ENCODE measurements at places on chromosomes 12 and 14.

- DNase-seq: no peak
Measured at GRCh38 chr12:84117190-84117589, 795.4 kb downstream of the SLC6A15 start.

DNA sequence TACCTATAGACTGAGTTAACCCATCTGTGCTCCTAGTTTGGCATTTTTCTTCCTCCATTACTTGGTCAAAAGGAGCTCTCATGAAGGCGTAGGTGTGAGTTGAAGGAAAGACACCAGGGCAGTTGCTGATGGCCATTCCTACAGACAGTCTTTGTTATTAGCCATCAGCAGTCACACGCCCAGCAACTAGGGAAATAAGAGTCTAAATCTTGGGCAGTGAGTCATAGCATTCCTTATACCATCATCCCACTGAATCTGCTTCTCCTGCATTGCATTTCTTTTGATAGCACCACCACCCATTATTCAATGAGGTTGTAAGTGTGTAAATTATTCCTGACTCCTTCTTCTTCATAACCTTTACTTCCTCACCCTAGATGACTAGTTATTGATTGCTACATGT, 150.9 kb upstream of the IGF1 start:
- DNase-seq: no peak

GRCh38 chr12:49264873-49265792, at the start of gene TUBA1C:
TUBA1C (plus strand) TSS chr12:49265082; CDS start chr12:49265182, 100 bp downstream.
- peak; percentile 86 for DNase-seq

DNA sequence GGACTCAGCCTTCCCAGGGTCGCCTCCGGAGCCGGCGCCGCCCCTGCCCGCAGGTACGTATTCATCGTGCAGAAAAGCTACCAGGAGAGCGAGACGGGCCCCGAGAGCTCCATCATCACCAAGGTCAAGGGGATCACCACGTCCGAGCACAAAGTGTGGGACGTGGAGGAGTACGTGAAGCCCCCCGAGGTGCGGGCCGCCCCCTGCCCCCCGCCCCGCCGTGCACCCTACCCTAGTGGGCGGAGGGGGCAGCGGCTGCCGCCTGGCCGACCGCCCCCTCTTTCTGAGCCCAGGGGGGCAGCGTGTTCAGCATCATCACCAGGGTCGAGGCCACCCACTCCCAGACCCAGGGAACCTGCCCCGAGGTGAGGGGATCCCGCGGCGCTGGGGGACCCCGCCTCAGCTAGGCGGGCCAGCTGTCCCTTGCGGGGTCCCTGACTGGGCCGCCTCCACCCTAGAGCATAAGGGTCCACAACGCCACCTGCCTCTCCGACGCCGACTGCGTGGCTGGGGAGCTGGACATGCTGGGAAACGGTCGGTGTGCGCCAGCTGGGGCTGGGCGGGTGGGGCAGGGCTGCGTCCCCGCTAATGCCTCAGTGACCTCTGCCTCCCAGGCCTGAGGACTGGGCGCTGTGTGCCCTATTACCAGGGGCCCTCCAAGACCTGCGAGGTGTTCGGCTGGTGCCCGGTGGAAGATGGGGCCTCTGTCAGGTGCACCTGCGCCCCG, 973 bp downstream of the P2RX2 start:
- no peak for DNase-seq

DNA sequence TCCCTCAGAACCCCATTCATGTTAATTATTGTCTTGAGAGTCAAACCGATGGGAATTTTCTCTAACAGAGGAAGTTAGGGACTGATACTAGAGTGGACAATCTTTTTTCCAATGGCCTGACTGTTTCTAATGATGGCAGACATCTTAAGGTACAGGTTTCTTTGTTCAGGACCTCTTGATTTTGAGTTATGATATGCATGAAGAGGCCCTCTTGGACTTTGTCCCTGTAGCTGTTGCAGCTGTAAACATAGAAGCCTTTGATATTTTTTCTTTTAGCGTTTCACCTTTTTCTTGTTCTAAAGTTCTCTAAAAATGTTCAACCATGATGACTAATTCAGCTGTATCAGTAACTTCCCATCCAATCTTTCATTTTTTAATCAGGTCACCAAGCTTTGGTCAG, 53.0 kb downstream of the LGR5 start:
- DNase-seq: no peak

GRCh38 chr14:23650506-23650905, 14.3 kb downstream of the DHRS2 start:
- no peak for DNase-seq

DNA sequence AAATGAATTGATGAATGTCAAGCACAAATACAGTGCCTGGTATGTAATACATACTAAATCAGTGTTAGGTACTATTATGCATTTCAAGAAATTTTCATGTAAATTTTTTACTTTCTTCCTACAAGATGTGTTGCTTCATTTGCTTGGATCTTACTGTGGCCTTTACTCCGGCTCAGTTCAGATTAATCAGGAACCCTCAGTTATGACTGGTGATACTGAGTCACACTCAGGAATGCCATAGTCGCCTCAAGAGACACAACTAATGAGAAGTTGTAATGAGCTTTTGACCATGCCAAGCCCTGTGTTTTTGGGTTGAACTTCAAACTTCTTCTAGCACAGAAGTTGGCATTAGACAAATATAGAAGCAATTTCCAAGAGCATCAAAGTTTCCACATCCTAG, 96.0 kb downstream of the TGFB3 start:
- DNase-seq: no peak

- DNase-seq: no peak
Measured at GRCh38 chr14:32637582-32637981, 301.1 kb upstream of the NPAS3 start.

DNA sequence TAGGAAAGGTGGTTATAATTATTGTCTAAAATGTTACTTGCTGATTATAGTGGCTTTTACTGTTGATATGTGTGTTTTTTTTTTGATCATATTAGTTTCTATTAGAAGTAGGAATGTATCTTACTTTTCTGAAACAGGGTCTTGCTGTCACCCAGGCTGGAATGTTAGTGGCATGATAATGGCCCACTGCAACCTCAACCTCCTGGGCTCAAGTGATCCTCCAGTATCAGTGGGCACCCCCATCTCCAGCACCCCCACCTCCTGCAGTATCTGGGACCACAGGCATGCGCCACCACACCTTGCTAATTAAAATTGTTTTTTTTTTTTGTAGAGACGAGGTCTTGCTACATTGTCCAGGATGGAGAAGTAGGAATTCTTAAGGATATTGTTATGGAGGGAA, 11.3 kb downstream of the ATF1 start:
- DNase-seq: no peak

DNA sequence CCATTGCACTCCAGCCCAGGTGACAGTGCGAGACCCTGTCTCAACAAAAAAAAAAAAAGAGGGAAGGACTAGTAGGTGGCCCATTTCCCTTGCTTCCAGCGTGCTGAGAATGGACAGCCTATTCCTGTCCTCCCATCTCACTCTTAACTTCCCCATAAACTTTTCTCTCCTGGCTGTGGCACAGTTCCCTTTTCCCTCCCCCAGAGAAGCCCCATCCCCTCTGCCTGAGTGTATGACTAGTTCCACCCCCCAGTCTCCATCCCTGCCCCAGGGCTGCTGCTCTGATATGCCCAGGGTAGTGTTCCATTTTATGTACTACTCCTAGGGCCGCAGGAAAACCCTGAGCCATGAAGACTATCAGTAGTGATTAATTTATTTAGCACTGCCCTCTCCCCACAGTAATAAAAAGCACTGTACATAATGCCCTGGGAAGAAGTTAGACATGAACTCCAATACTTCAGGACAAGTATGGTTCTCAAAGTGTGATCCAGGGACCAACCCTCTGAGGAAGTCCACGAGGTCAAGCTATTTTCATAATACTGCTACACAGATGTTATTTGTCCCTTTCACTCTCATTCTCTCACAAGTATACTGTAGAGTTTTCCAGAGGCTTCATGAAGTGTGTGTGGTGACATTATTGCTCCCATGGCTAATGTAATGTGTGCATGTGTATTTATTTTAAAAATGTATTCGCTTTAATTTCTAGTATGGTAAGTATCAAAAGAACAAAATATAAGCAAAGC, 11.5 kb upstream of the CHD4 start:
- DNase-seq: no peak

- no peak for DNase-seq
Measured at GRCh38 chr12:81094718-81095360, 17.0 kb downstream of the ACSS3 start.

DNA sequence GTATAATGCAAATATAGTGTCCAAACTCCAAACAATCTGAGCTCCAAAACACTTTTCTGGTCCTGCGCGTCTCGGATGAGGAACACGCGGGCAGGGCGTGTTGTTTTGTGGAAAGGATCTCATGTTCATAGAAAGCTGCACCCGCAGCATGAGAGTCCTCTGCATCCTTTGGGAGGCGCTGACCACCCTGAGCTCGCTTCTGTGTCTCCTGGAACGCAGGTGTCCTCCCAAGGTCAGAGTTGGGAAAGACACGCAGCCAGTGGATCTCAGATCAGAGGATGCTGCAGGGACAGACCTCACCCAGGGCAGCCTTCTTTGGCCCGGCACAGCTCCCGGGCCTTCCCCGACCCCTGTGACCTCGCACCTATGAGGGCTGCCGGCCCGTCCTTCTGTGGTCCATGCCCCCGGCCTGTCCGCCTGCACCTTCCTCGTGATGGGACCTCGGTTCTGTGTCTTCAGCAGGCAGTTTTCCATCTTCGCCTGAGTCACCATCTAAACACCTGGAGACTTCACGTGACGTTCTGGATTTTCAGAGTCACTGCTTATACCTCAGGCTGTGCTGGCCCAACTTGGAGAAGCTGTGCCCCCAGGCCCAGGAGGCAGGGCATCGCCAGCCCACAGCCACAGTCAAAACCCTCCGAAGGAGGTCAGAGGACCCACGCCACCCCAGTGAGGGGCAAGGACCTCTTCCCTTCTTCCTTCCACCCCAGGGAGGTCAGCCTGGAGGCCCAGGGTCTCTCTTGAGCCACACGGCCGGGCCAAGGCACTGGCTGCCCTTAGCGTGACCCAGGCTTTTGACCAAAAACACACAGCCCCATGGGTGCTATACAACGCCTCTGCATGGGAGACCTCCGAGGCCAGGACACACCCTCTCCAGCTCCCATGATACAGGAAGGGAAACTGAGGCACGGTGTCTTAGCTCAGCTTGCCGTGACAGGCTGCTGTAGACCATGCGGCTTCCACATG, 25.9 kb downstream of the MMP17 start:
- no peak for DNase-seq

GRCh38 chr12:92539976-92540781, 162.6 kb upstream of the PLEKHG7 start:
- DNase-seq: no peak

- DNase-seq: no peak
Measured at GRCh38 chr12:41683513-41684240, 461.0 kb downstream of the GXYLT1 start.

- no peak for DNase-seq
Measured at GRCh38 chr12:121189619-121190155, 20.2 kb upstream of the P2RX4 start.

DNA sequence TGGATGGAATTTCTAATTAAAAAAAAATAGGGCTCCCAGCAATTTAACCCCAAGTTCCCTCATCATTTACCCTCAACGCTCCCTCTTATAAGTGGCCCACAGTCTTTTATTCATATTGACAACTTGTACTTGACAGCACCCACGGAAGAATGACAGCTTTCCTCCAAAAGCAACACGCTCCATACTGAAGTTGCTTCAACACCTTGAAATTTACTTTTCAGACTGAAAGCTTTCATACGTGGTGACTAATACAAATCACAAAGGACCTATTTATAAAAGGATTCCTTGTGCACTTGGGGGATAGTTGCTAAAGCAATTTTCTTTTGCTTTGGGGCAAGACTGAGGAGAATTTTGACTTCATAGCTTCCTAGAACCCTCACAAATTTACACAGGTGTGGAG, 1629.4 kb upstream of the SEL1L start:
- DNase-seq: no peak

- no peak for DNase-seq
Measured at GRCh38 chr12:88334271-88334670, 192.2 kb downstream of the TMTC3 start.

DNA sequence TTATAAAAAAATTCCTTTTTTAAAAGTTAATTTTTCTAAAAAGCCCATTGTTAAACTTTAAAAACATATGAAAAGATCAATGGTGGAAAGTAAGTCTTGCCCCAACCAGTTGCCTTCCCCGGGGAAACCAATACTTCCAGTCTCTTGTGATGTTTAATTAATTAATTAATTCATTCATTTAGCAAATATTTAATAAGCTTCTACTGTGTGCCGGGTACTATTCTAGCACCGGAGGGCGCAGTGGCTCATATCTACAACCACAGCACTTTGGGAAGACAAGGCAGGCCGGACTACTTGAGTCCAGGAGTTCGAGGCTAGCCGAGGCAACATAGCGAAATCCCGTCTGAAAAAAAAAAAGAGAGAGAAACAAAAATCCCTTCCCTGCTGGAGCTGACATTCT, 87.4 kb downstream of the HECTD4 start:
- no peak for DNase-seq

DNA sequence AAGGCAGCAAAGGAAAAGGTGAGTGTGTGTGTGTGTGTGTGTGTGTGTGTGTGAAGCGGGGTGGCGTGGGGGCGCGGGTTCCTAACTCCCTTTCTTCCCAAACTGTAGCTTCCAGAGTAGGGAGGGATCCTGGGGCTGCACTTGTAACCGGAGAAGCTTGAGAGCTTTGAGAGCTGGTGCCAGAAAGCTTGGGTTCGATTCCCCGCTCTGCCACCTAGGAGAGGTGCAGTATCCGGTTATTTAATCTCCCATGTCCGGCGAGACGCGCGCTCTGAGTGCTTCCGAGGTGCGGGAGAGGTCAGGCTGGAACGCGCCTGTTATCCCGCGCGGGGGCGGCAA, 7.2 kb upstream of the RACGAP1 start:
- DNase-seq: no peak

DNA sequence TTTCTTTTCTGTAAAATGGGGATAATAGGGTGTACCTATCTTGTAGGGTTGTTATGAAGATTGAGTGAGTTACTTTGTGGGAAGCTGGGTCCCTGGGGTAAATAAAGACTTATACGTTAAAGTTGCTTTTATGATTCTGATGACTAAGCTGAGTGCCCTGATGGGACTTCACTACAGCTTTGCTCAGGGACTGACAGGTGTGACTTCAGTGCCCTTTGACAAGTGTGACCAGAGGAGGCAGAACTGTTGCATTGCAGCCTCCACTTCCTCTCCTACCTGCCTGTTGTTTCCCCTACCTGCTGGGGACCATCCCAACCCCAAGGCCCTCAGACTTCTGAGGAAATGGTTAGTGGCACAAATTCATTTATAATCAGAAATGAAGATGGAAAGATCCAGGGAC, 119.3 kb downstream of the TSPAN9 start:
- no peak for DNase-seq

DNA sequence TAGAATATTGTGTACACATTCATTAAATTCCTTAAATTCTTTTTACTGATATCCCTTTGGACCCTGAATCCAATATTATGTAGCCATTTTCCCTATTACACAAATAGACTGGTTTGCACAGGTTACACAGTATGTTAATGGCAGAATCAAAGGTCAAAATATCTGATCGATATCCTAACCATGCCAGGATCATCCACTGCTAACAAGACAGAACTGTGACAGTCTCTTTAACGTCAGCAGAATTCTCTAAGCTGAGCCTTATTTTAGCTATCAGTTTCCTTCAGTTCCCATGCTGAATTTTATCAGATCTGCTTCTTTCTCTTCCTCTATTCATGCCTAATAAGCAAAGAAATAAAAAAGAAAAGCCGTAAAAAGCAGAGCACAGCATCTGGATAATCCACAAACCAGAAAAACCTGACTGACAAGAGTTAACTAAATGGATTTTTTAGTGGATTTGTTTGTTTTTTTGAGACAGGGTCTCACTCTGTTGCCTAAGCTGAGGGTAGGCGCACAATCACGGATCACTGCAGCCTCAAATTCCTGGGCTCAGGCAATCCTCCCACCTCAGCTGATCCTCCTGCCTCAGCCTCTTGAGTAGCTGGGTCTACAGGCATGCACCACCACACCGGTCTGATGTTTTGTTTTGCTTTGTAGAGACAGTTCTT, 130.4 kb downstream of the PAWR start:
- DNase-seq: no peak

All from pulmonary artery endothelial cell (primary cell).